Esophagus mucosa (tissue), 1 donor: ENCODE measurements at places on chromosomes 4 and X.

- ATAC-seq: no peak
Observed at GRCh38 chr4:89751416-89751815, 85.5 kb downstream of the SNCA start.

GRCh38 chr4:96630839-96631238 is 790.9 kb downstream of the PDHA2 start:
- ATAC-seq: no peak

GRCh38 chrX:111090458-111090857 is 5.5 kb upstream of the PAK3 start:
- ATAC-seq: no peak

DNA sequence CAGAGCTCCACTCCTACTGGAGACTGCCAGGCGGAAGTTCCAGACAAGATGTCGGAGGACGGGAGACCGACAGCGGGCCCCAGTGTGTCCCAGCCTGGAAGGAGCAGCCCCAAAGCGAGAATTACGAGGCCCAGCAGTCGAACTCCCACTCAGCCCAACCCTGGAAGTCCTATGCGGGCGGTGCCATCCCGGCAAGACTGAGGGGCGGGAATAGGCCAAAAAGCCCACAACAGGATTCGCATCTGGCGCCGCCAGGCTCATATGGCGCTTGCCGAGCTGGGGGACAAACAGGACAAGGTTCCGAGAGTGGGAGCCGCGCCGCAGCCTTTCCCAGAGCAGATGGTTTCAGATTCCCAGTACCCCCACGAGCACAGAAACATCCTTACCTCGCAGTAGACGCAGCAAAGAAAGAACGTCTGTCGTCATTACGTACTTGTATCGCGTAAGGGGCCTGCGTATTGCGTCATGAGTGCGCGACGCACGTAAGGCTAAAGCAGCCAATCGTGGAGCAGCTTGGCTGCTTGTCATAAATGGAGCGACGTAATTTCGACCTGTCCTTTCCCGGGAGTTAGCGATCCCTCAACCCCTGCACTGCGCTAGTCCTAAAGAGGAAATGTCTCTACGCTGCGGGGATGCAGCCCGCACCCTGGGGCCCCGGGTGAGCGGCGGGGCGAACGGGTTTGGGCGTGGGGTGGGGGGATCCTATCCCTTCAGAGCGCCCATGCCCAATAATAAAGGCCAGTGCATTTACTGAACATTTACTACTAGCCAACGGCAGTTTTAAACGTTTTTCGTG is at the start of the genes LIAS and RPL9:
Gene LIAS (plus strand): TSS at position 552 of the 796 bp plus-strand sequence. CDS start 62 bp downstream, at position 614.
Gene RPL9 (minus strand): TSS at position 418 of the 796 bp plus-strand sequence. CDS start 483 bp downstream, outside the sequence.
- ATAC-seq: peak; percentile 97

- ATAC-seq: no peak
Observed at GRCh38 chr4:90080116-90080515, 47.1 kb upstream of the CCSER1 start.

DNA sequence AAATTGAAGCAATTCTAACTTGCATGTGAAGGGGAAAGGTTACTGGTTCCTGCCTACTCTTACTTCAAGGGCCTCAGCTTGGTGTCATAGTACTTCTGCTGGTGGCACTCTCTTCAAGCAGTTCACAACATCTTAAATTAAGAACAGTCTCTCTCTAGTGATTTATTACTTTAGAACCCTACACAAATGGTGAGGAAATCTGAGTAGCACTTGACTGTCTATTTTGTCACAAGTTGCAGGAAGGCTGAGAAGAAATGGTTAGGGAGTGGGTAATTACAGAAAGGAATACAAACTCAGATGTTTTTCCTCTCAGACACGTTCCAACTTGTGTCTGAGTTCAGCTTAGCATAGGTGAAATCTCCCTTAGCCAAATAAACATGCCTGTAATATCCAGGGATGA is 242.3 kb upstream of the GRIA3 start:
- no peak for ATAC-seq

- no peak for ATAC-seq
Observed at GRCh38 chr4:174358410-174358809, 74.7 kb downstream of the CEP44 start.

GRCh38 chrX:148874636-148875246 is 374.3 kb downstream of the AFF2 start:
- no peak for ATAC-seq

DNA sequence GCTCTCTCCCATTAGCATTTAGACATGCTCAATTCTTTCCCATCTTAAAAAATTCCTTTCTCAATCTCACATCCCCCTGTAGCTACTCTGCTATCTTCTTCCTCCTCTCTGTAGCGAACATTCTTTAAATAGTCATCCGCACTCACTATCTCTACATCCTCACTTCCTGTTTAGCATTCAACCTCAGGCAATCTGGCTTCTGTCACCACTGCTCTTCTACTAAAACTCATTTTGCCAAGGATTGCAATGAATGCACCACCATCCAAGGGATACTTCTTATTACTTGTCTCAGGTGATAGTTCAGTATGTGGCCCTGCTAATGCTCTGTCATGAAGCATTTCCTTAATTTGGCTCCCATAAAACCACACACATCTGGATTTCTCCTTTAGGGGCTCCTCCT is 10.9 kb upstream of the TET2 start:
- ATAC-seq: no peak

- no peak for ATAC-seq
Observed at GRCh38 chr4:101288365-101289145, 58.8 kb downstream of the PPP3CA start.

DNA sequence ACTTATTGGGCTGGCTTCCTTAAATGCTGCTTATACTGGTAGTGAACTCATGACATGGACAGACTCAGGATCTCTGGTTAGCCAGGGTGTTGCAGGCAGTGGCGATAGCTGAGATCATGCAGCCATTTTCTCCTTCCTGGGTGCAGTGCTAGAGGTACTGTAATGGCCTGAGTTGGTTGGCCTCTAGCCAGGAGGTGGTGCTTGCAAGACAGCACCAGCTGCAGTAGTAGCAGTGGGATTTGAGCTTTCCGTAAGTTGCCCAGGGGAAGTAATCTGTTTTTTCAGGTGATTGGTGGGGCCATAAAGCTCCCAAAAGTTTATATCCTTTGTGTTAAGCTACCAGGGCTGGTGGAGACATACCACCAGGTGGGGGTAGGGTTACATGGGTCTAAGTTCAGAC is 45.1 kb upstream of the AADAT start:
- ATAC-seq: no peak

DNA sequence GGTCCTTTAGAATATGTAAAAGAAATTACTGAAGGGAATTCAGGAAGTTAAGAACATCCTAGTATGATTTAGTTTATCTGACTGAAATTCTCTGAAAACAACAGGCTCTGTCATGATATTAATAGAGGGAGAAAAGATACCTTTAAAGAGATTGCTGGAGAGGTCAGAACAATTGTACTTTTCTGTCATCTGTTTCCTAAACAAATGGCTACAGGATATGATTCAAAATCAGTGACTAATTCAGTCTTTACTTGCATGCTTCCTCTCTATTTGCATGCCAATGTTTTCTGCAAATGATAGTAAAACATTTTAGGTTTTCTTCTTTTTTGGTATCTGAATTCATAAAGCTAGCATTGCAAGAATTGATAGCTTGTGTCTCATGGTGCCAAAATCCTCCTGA is 616.7 kb upstream of the PCDH7 start:
- no peak for ATAC-seq

- ATAC-seq: no peak
Observed at GRCh38 chrX:105331244-105331643, 110.8 kb upstream of the TEX13A start.

GRCh38 chr4:102918859-102919258 is 50.1 kb downstream of the CISD2 start:
- no peak for ATAC-seq

GRCh38 chrX:7143076-7143475 is 4.4 kb upstream of the STS start:
- no peak for ATAC-seq

GRCh38 chr4:7430965-7431695 is 3.6 kb downstream of the PSAPL1 start:
- ATAC-seq: no peak

- no peak for ATAC-seq
Observed at GRCh38 chr4:6118201-6118600, 82.1 kb downstream of the JAKMIP1 start.

DNA sequence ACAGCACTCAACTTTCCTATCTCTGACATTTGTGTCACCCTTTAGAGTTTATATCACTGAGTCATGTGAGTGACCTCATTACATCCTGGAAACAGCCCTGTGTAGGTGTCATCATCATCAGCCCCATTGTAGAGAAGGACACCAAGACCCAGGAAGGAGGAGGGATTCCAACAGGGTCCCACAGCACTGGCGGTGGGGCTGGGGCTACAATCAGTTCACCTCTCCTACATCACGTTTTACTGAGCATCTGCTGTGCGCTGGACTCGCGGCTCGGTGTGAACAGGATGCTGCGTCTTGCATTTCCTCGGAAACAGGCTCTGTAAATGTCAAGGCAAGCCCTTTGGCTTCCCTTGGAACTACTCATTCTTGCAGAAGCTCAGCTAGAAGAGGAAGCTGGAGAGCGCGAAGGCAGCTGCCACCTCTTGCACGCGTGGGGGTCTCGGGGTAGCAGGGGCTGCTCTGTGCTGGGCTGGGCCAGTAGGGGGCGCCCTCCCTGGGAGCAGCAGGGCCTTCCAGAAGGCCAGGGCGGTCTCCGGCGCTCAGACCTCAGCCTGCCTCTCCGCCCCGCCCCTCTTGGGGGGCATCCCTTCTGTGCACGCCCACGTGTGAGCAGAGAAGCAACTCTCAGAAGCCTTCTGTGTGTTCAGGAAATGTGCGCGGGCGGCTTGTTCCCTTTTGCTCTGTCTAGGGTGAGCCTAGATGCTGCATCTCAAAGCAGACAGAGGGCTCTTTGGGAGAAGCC is 29.0 kb downstream of the REELD1 start:
- no peak for ATAC-seq

DNA sequence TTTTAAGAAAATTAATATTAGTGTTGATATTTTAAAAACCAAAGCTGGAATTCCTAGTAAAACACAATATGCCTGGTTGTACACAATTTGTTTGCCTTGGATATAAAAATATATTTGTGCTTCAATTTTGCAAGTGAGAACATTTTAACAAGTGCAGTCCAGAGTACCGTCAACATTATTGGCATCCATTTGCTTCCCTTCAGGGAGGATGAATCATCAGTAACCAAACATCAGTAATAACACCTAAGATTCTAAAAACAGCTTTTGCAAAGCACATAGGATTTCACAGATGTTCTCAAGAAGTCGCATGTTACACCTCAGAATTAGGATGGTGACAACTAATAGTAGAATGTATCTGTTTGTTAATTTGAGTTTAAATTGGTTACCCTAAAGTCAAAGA is 262.6 kb upstream of the BMP3 start:
- ATAC-seq: no peak

- no peak for ATAC-seq
Observed at GRCh38 chrX:3252744-3253143, 93.7 kb downstream of the MXRA5 start.

- no peak for ATAC-seq
Observed at GRCh38 chr4:144115519-144115918, 25.0 kb downstream of the GYPA start.

- ATAC-seq: no peak
Observed at GRCh38 chrX:69020316-69020715, 144.9 kb downstream of the PJA1 start.

- no peak for ATAC-seq
Observed at GRCh38 chr4:102295153-102295862, 50.0 kb downstream of the SLC39A8 start.

- ATAC-seq: no peak
Observed at GRCh38 chrX:76987381-76987780, 459.8 kb upstream of the FGF16 start.

- no peak for ATAC-seq
Observed at GRCh38 chr4:52884994-52885393, 22.9 kb downstream of the RASL11B start.

GRCh38 chr4:176321589-176321988 is 1.8 kb downstream of the SPCS3 start:
- ATAC-seq: no peak

DNA sequence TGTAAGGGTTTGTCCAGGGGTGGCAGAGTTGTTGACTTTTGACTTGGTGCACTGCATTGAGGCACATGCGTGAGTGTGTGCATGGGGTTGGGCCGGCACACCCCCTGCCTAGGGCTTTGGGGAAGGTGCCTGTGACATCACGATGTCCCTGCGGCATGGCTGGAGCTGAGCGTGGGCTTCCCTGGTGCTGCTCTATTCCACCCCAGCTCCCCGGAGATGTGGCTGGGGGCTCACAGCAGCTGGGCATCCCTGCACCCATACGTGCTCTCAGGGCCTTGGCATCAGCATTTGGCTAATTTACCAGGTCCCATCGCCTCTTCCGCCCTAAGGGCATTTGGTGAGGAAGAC is 5.7 kb downstream of the PSAPL1 start:
- ATAC-seq: no peak

DNA sequence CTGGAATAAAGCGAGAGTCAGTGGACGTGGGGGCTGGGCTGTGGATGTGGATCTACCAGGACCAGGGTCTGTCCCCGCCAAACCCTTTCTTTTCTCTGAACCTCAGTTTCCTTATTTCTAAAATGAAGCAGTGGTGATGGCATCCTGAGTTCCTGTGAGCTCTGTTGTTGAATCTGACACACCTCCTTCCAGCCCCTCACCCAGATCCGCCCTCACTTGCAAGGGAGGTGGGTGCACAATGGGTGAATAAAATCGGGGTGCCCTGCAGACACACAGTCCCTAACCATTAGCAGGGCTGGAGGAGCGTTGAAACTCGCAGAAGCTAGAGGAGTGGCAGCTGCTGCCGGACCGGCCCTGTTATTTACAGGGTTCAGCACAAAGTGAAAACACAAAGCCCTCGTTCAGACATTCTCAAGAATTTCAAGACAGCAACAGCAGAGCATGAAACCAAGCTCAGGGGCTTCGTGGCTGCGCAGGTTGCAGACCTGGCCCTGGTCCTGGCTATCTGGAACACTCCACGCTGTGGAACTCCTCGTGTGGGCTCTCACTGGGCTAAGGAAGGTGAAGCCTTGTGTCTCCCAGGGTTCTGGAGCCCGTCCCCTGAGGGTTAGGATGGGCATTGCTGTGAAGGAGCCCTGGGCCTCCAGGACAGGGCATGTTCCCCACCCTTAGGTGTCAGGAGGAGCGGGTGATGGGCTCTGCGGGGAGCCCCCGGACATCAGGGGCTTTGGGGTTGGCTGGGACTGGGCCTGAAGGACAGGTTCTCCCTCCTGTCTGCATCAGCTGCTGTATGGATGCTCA is 42.9 kb downstream of the PSAPL1 start:
- no peak for ATAC-seq

DNA sequence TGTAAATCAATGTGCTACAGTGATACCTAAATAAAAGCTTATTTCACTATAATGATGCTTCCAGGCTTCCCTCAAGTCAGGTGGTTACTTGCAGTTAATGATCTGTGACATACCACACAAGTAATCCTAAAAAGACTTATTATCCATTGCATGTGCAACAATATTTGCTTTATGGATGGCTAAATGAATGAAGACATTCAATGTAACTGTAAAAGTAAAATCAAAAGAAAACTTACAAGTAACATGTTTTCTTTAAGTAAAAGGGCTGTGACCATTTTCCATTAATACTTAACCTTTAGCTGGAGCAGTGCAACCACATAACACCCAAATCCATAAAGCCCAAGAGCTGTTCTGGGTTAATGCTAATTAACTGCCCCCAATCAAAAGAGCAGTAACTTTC is 42.6 kb downstream of the RAB28 start:
- ATAC-seq: no peak
